ENCODE measurements at places on chromosomes 3 and 15.

GRCh38 chr3:169186596-169186995 lies 476.9 kb downstream of the MECOM start:
- no peak for DNase-seq

- DNase-seq, result no peak
These were observed 72.8 kb upstream of the ANKRD34C start for GRCh38 chr15:79209690-79210089.

DNA sequence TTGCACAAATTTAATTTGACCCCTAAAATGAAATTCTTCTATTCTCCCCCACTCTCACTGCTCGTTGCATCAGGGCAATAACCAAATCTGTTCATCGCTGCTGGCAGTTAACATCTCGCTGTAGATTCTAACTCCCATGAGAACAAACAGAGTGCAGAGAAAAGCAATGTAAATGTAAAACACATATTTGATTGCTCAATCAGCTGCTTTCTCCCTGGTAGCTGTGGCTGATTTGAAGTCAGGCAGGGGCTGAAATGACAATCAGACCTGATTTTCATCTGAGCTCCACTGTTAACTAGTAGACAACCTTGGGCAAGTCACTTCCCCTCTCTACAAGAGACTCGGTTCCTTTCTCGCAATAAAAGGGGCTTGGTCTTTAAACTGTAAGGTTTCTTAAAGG lies 119.8 kb upstream of the CPNE4 start:
- no peak for DNase-seq

- no peak for DNase-seq
These were observed 64.0 kb upstream of the CPOX start for GRCh38 chr3:98657457-98657856.

- no peak for DNase-seq
These were observed 60.7 kb downstream of the CACNA1D start for GRCh38 chr3:53555068-53555588.

- no peak for DNase-seq
These were observed 81.7 kb downstream of the TAMM41 start for GRCh38 chr3:11764931-11765363.

DNA sequence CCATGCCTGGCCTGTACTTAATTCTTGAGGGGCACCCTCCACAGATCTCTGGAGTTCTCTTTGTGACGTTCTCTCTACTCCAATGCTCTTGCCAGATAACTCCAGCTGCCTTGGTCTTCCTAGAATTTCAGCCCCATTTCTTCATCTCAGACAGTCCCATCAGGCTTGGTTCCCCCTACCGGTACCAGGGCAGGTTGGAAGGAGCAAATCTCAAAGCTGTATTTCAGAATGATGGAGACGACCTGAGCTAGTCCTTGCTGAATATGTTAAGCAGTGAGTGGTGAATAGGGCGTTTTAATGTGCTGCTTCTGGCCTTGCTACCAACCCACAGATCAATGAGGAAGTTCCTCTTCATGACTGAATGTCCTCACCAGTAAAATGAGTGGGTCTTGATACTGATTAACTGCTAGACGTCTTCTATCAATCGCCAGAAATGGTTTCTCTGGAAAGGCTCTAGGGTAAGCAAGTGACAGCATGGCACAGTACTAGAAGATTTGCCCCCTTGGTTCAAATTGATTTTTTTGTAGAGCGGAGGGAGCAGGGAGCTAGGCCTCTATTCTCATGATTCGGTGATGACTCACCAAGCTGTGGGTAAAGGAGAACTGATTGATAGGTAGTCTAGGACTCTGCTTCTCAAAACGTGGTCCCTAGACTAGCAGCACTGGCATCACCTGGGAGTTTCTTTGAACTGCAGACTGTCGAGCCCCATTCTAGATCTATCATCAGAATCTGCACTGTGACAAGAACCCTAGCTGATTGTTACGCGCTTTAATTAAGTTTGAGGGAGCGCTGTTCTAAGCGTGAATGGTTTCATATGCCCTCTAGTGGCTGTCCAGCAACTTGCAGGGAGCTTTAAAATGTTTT lies 67.8 kb downstream of the UBP1 start:
- DNase-seq, result no peak

DNA sequence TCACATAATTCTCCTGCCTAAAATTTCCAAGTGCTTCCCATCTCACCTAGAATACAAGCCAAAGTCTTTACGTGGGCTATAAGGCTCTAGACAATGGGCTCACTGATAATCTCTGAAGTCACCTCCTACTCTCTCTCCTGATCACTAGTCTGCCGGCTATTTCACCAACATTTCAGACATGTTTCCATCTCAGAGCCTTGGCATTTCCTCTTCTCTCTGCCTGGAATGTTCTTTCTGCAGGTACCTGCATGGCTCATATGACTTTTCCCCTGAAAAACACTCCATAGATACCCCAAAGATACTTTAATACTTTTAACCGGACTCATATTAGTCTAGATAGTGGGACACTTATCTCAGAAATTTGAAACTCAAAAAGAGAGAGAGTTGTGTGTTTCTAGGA lies 32.7 kb downstream of the CD200 start:
- no peak for DNase-seq

- DNase-seq, result no peak
These were observed 675.1 kb downstream of the NLGN1 start for GRCh38 chr3:174072675-174073074.

DNA sequence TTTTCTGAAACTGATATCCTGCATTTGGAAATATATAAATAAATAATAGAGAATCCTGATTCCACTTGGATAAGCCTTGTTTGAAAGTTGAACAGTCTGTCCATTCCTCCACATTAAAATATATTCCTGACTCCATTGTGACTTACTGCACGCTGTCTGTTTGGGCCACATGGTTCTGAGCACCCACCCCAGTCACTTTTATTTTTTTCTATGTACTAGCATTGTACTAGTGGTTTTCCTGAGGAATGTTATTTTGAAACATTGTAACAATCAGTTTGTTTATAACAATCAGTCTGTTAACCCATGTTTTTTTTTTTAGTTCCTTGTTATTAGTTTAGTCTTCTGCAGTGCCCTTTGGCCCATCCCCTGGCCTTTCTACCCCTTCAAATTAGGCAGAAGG lies 87.4 kb upstream of the CCNL1 start:
- peak; percentile 14 for DNase-seq

DNA sequence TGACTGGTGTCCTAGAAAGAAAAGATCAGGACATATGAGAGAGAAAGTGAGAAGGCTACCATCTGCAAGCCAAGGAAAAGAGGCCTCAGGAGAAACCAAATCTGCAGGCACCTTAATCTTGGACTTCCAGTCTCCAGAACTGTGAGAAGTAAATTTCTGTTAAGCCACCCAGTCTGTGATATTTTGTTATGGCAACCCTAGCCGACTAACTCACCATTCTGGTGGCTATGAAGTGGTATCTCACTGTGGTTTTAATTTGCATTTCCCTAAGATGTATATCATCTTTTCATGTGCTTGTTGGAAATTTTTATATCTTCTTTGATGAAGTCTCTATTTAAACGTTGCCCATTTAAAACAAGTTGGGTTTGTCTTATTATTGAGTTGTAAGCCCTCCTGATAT lies 40.6 kb downstream of the ILDR1 start:
- DNase-seq, result no peak

DNA sequence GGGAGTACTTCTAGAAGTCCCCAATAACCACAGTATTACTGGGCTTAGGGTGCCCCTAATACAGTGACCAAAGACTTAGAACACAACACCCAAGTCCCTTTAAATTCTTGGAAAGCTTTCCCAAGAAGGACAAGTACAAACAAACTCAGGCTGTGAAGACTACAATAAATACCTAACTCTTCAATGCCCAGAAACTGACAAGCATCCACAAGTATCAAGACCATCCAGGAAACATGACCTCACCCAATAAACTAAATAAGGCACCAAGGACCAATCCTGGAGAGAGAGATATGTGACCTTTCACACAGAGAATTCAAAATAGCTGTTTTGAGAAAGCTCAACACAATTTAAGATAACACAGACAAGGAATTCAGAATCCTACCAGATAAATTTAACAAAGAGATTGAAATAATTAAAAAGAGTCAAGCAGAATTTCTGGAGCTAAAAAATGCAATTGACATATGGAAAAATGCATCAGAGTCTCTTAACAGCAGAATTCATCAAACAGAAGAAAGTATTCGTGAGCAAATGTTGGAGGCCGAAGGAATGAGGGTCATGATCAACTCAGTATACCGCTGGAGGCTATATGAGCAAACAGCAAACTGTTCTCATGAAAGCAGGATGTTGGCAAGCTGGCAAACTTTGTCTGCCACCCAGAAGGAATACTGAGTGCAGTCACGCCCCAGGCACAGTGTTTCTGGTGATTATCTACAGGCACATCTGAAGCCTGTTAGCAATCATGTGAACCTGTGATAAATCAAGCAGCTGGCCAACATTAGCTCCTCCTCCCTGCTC lies 87.0 kb upstream of the NECTIN3 start:
- no peak for DNase-seq

GRCh38 chr3:126353694-126354321 lies 3.4 kb downstream of the KLF15 start:
- no peak for DNase-seq

GRCh38 chr3:156303001-156303707 lies 182.8 kb downstream of the KCNAB1 start:
- no peak for DNase-seq

DNA sequence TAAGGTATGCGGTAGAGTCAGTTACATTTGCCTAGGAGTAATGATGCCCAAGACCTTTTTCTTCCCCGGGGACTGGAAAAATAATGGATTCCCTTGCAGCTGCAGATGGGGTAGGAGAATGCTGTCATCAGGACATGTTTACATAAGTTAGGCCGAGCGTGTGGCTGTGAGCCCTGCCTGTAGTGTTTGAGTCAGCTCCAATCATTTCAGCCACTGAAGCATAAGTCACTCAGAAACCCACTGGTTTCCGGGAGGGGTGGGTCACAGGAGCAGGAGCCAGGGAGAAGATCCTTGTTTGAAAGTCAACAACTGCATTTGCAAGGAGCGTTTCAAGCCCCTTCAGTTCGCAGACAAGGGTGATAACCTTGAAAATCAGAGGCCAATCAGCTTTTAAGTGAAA lies 562.3 kb downstream of the MCTP2 start:
- no peak for DNase-seq

DNA sequence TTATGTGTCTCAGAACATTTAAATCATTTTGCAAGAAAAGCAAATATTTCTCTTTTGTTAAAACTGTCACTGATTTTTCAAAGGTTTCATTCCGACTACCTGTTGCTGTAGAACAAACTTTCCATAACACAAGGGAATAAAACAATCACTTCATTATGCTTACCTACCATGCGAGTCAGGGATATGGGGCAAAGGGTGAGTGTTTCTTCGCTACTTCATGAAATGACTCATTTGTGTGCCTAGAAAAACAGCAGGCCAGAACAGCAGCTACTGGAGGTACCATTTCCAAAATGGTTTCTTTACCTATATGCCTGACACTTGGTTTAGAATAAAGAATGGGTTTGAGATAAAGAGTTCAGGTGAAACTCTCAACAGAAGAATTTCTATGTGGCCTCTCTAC lies 712.5 kb downstream of the PLOD2 start:
- no peak for DNase-seq

GRCh38 chr3:88151358-88151757 lies 1.6 kb downstream of the C3orf38 start:
- DNase-seq, result no peak

DNA sequence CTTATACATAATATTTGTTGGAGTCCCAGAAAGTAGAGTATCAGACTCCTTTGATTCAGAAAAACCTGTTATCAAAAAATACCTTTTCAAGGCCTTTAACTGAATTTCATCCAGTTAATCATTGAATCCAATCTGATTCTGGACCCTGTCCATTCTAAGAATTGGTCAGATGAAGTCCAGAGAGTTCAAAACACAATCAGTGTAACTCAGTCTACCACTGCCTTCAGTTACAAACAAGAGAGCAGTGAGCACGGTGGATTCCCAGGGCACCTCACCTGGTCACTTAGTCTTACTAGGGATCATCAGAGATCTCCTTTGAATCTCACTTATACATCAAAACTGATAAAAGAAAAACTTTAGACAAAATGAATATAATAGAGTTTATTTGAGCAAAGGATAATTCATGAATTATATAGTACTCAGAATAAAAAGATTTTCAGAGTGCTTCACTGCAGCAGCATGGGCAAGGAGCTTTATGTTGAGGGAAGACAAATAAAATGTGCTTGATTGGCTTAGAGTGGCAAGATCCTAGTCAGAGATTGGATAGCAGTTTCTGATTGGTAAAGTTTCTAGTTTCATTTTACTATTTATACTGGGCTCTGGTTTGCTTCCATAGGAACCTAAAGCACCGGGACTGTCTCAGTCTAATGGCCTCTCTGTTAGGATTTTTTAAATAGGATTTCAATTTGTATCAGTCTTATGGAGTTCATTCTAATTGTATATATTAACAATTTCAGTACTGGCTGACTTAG lies 474.9 kb upstream of the GOLIM4 start:
- DNase-seq, result no peak

DNA sequence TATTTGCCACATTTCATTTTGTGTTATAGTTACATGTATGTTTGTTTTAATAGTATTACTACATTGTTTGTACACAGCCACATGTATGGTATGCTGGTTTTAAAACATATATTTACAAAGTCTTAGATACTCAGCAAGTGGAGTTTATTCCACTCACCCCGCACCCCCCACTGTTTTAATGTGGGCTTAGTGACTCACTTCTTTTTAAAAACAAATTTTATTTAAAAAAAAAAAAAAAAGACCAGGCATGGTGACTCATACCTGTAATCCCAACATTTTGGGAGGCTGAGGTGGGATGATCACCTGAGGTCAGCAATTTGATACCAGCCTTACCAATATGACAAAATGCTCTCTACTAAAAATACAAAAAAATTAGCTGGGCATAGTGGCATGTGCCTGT lies 26.9 kb upstream of the TJP1 start:
- DNase-seq, result no peak

GRCh38 chr3:161066930-161067329 lies 38.2 kb downstream of the B3GALNT1 start:
- no peak for DNase-seq

GRCh38 chr3:43132870-43133636 lies 27.2 kb upstream of the POMGNT2 start:
- DNase-seq, result no peak

DNA sequence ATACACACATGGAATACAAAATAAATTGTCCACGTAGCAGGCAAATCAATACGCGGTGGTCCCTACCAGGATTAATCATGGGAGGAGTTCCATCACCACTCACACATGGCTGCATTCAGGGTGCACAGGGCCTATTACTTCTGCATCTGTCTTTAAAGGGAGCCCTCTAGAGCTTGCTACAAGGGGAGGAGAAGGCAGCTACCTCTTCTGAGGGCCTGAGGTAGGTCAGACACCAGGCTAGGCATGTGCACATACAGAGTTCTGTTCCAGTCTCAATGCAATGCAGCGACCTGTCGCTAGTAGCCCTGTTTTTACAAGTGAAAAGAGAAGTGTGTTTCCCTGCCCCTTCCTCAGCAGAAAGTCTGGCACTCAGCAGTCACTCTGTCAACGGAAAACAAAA lies 102.7 kb downstream of the ROBO2 start:
- DNase-seq, result no peak

GRCh38 chr3:106290304-106290997 lies 421.6 kb upstream of the CBLB start:
- no peak for DNase-seq
